ENCODE measurements at places on chromosomes 6 and 20. TPM values are rescaled to one million over a fixed set of nuclear protein-coding genes. Genes with fewer than 3 reads are reported as not detected.

The HTR1B gene
- total RNA-seq: 0.18 TPM

The CDSN gene
- total RNA-seq: not detected

The PHACTR2 gene
- total RNA-seq: 3.5 TPM

The GRM1 gene
- total RNA-seq: not detected

The PKIB gene
- total RNA-seq: 0.78 TPM

The MYO6 gene
- 7.3 TPM for total RNA-seq

The HLA-DRB1 gene
- total RNA-seq: not detected

The SCRT2 gene
- total RNA-seq: not detected

The RALGAPA2 gene
- 1.2 TPM for total RNA-seq

The VIP gene
- total RNA-seq: not detected

The MICA gene
- 27.9 TPM for total RNA-seq

The FNDC11 gene
- total RNA-seq: 0.17 TPM

The RBM24 gene
- 9.9 TPM for total RNA-seq

The EYS gene
- 0.19 TPM for total RNA-seq

The C6orf132 gene
- 1.8 TPM for total RNA-seq

The PRR18 gene
- total RNA-seq: 0.09 TPM

The BPI gene
- not detected for total RNA-seq

The LMBRD1 gene
- 10.1 TPM for total RNA-seq

The DEF6 gene
- total RNA-seq: 0.03 TPM

The PI16 gene
- total RNA-seq: not detected

The PHACTR3 gene
- total RNA-seq: not detected

The NANP gene
- 8.0 TPM for total RNA-seq

The PRSS35 gene
- 0.05 TPM for total RNA-seq

The CRISP3 gene
- not detected for total RNA-seq

The BMP5 gene
- total RNA-seq: not detected

The MATN4 gene
- total RNA-seq: 0.06 TPM

The MTRF1L gene
- 15.1 TPM for total RNA-seq

The TUBB2B gene
- 13.4 TPM for total RNA-seq

The LRRC1 gene
- 5.1 TPM for total RNA-seq

The OOEP gene
- total RNA-seq: not detected

The SERINC3 gene
- 70.4 TPM for total RNA-seq

The SIRPD gene
- total RNA-seq: not detected

The DPPA5 gene
- not detected for total RNA-seq

The TSBP1 gene
- total RNA-seq: not detected

The CST2 gene
- total RNA-seq: 0.32 TPM

The HLA-DQA1 gene
- total RNA-seq: not detected
